ENCODE measurements at places on chromosomes 7 and 10.

DNA sequence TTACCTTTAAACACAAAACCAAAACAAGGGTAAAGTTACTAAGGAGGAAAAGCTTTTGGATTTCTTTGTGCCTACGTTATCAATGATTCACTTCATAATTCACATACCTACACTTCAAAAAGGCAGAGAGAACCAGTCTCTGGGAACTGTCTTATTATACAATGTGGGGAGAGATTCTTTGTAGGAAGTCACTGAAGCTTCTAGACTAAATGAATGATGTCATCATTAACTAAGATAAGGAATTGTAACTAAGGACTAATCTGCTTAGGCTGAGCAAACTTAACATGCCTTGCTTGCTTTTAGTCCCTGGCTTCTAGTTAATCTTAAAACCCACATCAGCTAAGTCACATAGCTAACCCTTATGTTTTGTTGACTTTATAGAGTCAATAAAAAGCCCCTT lies 771.2 kb downstream of the NXPH1 start:
- DNase-seq = no peak

- DNase-seq = no peak
Measured at GRCh38 chr10:89032141-89032891, 41.7 kb downstream of the FAS start.

DNA sequence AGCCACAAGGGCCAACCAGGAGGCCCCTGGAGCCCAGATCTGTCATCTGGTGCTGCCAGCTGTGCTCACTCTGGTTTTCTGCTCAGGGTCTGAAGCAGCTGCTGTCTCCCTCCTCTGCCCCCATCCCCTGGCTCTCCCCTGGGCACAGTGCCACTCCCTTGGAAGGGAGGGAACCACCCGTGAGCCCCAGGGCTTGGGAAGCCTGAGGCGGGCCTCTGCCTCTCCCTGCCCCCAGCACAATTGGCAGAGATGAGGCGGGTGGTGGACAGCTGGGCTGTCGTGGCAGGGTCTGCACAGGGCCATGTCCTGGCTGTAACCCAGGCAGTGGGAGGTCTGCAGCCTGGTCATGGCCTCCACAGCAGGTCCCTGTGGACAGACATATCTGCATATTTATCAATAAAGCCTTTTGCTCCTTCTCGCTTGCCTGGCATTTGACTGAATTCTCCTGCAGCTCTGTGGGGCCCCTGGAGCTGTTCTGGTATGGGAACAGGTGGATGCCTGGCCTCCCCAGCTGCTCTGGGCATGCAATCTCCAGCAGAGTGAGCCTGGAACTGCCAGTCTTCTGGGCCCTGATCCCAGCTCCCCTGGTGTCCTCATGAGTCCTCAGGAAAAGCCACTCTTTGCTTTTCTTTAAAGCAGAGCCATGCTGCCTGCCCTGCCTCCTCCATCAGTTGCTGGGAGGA lies 1.6 kb upstream of the ANKRD2 start:
- no peak for DNase-seq

GRCh38 chr7:42100156-42100508 lies 136.9 kb downstream of the GLI3 start:
- DNase-seq = no peak

GRCh38 chr10:65894379-65894778 lies 1031.5 kb upstream of the LRRTM3 start:
- no peak for DNase-seq

DNA sequence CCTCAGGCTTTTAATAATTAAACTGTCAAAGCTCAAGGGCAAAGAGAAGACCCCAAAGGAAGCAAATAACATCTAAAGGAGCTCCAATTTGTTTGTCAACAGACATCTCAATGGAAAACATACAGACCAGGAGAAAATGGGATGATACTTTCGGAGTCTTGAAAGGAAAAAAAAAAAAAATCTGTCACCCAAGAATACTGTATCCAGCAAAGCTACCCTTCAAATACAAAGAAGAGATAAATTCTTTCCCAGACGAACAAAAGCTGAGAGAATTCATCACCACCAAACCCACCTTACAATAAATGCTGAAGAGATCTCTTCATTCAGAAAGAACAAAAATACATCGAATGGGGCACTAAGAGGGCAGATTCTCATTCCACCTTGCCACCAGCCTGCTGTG lies 232.8 kb downstream of the PTPRN2 start:
- no peak for DNase-seq

GRCh38 chr10:110042181-110042580 lies 34.4 kb downstream of the ADD3 start:
- no peak for DNase-seq

- DNase-seq = no peak
Measured at GRCh38 chr7:131212114-131212513, 115.6 kb upstream of the MKLN1 start.

DNA sequence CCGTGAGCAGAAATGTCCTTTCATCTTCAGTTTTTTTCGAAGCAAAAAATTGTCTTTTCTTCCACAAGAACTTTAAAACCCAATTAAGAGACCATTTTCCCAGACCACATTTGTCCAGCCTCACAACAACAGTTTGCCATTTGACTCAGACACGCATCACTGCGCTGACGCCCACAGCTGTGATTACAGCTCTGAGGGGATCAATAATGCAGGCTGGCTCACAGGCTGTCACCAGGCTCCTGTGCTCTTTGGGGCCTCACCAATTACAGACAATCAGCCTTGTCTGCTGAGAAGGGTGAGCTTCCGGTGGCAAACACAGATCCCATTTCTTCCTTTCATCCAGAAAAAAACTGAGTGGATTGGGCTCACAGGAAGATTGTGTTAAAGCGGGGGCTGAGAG lies 33.3 kb downstream of the DDC start:
- DNase-seq = no peak
